ENCODE measurements at places on chromosomes 7 and 10. TPM values are rescaled to one million over a fixed set of nuclear protein-coding genes. Genes with fewer than 3 reads are reported as not detected.

BTBD16 gene
- 0.98 TPM for total RNA-seq

TMEM120A gene
- 26.4 TPM for total RNA-seq

PPIF gene
- total RNA-seq: 24.2 TPM

KDM7A gene
- total RNA-seq: 25.4 TPM

SVOPL gene
- not detected for total RNA-seq

ZNF488 gene
- 3.3 TPM for total RNA-seq

IDI2 gene
- total RNA-seq: not detected

GPER1 gene
- 0.59 TPM for total RNA-seq

HOGA1 gene
- total RNA-seq: not detected

FGFR2 gene
- total RNA-seq: 7.4 TPM

LIPJ gene
- total RNA-seq: 0.22 TPM

UCN3 gene
- not detected for total RNA-seq

CRTAC1 gene
- 2.5 TPM for total RNA-seq

IFIT1B gene
- not detected for total RNA-seq

GIMAP7 gene
- total RNA-seq: not detected
